T-helper 2 cell (primary cell): ENCODE measurements at places on chromosomes 11 and 22.

DNA sequence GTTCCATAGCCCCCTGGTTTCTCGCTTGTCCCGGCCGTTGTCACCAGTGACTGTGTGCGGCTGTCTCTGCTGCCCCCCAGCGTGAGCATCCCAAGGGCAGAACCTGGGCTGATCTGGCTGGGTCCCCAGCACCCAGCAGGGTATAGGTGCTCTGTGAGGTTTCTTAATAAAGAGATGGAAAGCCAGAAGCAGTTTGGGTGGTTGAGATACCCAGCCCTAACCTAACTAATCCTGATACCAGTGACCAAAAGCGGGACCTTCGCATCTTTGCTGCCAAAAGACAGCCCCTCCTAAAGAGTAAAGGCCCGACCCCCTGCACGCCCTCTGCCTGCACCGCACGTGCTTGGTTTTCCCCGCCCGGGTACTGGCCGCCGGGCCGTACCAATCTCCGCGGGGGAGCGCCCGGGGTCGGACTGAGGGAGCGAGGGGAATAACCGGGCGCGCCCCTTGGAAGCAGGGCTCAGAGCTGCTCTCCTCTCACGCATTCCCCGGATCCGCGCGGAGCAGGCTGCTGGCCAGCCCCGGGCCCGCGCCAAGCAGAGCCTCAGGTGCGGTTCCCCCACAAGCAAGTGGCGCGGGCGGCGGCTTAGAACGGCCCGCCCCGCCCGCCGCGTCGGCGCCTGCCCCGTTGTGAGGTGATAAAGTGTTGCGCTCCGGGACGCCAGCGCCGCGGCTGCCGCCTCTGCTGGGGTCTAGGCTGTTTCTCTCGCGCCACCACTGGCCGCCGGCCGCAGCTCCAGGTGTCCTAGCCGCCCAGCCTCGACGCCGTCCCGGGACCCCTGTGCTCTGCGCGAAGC lies at the start of gene DGAT2:
DGAT2 (plus strand) TSS at position 667 of the 797 bp plus-strand sequence. CDS start 214 bp downstream, outside the sequence.
- peak; percentile 83 for DNase-seq

DNA sequence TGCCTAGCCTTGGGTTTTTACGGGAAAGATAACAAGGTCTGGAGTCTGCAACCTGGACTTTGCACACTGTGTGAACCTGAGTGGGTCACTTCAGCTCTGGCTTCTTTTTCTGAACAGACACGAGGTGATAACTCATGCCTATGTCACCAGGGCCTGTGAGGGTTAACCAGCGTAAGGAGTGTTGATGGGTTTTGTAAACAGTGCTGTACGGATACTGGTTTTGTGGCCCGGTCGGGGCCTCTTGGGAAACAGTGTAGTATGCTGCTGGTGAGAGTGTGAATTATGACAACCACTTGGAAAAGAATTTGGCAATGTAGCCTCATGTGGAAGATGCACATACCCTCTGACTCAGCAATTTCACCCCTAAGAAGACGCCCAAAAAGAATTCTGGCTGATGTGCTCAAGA lies 266.8 kb downstream of the MN1 start:
- DNase-seq = no peak

GRCh38 chr11:116946414-116946813 lies 109.0 kb upstream of the APOA1 start:
- DNase-seq = no peak

GRCh38 chr22:36439481-36440271 lies 41.8 kb downstream of the TXN2 start:
- no peak for DNase-seq

DNA sequence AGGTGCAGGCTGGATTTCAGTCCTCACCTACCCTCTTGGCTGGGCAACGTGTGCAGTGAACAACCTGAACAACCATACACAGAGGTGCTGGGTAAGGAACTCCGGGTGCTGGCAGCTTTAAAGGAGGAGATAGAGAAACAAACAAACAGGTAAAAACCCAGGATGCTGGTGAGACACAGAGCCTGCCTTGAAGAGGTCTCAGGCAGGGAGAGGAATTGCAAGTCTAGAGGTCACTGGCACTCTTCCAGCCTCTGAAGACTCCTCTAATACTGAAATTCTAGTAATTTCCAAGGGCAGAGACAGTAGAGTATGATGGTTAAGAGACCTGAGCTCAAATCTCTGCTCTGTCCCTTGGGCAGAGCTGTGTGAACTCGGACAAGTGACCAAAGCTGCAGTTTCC lies 192.5 kb downstream of the CEP164 start:
- DNase-seq = no peak

- no peak for DNase-seq
These were observed 303.4 kb downstream of the SHANK2 start for GRCh38 chr11:70948855-70949531.

GRCh38 chr11:40228662-40229061 lies 1230.8 kb downstream of the LRRC4C start:
- DNase-seq = no peak
